Smooth muscle cell of the pulmonary artery (primary cell): ENCODE measurements at places on chromosomes 7 and 10. TPM values are rescaled to one million over a fixed set of nuclear protein-coding genes. Genes with fewer than 3 reads are reported as not detected.

The EN2 gene
- not detected in 2 replicates for total RNA-seq

The SLC13A1 gene
- total RNA-seq = not detected in 2 replicates

The WEE2 gene
- total RNA-seq = not detected in 2 replicates

The AQP1 gene
- 71.5 and 335 TPM in 2 replicates for total RNA-seq

The CRHR2 gene
- total RNA-seq = not detected in 2 replicates

The TUBB8 gene
- not detected in 2 replicates for total RNA-seq

The ZNF467 gene
- total RNA-seq = 0.85 and 1.6 TPM in 2 replicates

The MNX1 gene
- total RNA-seq = not detected in 2 replicates

The RBM20 gene
- total RNA-seq = 2.4 and 5.1 TPM in 2 replicates

The C10orf67 gene
- total RNA-seq = 0.20 TPM in 1 of 2 replicates, not detected in the other

The LIPM gene
- 0.10 and 0.13 TPM in 2 replicates for total RNA-seq

The DYDC2 gene
- total RNA-seq = not detected in 2 replicates

The UPK3B gene
- total RNA-seq = 0.39 and 0.46 TPM in 2 replicates

The ETV1 gene
- 22.8 and 33.4 TPM in 2 replicates for total RNA-seq

The ACADSB gene
- 4.9 and 6.2 TPM in 2 replicates for total RNA-seq

The TUBAL3 gene
- not detected in 2 replicates for total RNA-seq

The HMX3 gene
- not detected in 2 replicates for total RNA-seq

The NME8 gene
- total RNA-seq = not detected in 2 replicates

The PLCE1 gene
- 1.8 and 2.5 TPM in 2 replicates for total RNA-seq

The NKX1-2 gene
- total RNA-seq = not detected in 2 replicates

The AKR1D1 gene
- total RNA-seq = 0.07 TPM in 1 of 2 replicates, not detected in the other

The TYSND1 gene
- 8.6 and 14.0 TPM in 2 replicates for total RNA-seq

The AGR3 gene
- total RNA-seq = not detected in 2 replicates

The SPDYE9 gene
- total RNA-seq = not detected in 2 replicates

The MAT1A gene
- not detected in 2 replicates for total RNA-seq

The ZNF727 gene
- total RNA-seq = 0.07 and 0.10 TPM in 2 replicates

The SGPL1 gene
- 26.0 and 31.9 TPM in 2 replicates for total RNA-seq

The INA gene
- total RNA-seq = 0.33 and 1.3 TPM in 2 replicates

The ELMO1 gene
- total RNA-seq = 0.43 and 3.3 TPM in 2 replicates

The MACC1 gene
- total RNA-seq = 0.39 and 0.50 TPM in 2 replicates

The OR2A42 gene
- total RNA-seq = 0.03 TPM in 1 of 2 replicates, not detected in the other

The PLXDC2 gene
- total RNA-seq = 12.7 and 22.9 TPM in 2 replicates

The RPEL1 gene
- 0.07 TPM in 1 of 2 replicates, not detected in the other for total RNA-seq

The ATXN7L1 gene
- 5.0 and 10.1 TPM in 2 replicates for total RNA-seq

The SPDYE5 gene
- total RNA-seq = not detected in 2 replicates

The WNT8B gene
- total RNA-seq = not detected in 2 replicates

The ANXA8 gene
- 0.07 TPM in 1 of 2 replicates, not detected in the other for total RNA-seq

The EPHB6 gene
- total RNA-seq = 1.7 and 18.4 TPM in 2 replicates

The ABCA13 gene
- total RNA-seq = 0.20 and 0.36 TPM in 2 replicates

The EVX1 gene
- not detected in 2 replicates for total RNA-seq

The ABCB1 gene
- 0.72 and 1.5 TPM in 2 replicates for total RNA-seq

The PON3 gene
- total RNA-seq = 0.13 TPM in 1 of 2 replicates, not detected in the other

The TMEM254 gene
- total RNA-seq = 8.7 and 9.5 TPM in 2 replicates

The PITRM1 gene
- total RNA-seq = 68.0 and 73.2 TPM in 2 replicates

The ACTL6B gene
- total RNA-seq = not detected in 2 replicates

The FGL2 gene
- 86.5 and 91.3 TPM in 2 replicates for total RNA-seq
